ENCODE measurements at places on chromosomes 2 and 18. TPM values are rescaled to one million over a fixed set of nuclear protein-coding genes. Genes with fewer than 3 reads are reported as not detected.

GRCh38 chr18:36543991-36544725, 246.6 kb downstream of the FHOD3 start:
- DNase-seq = no peak

GRCh38 chr18:64165906-64166305, 17.0 kb upstream of the LINC00305 start:
- DNase-seq = no peak

- no peak for DNase-seq
Measured at GRCh38 chr2:168758970-168759820, 43.2 kb upstream of the NOSTRIN start.

- no peak for DNase-seq
Measured at GRCh38 chr2:19187323-19188020, 171.0 kb downstream of the OSR1 start.

The OSBPL1A gene
- total RNA-seq = 27.5 TPM
